Stimulated activated CD4-positive, alpha-beta T cell treated with anti-CD3 and anti-CD28 coated beads, Interleukin-2, amount 100 ng/mL, for 48 hours (primary cell): ENCODE measurements at places on chromosomes 3 and 15.

DNA sequence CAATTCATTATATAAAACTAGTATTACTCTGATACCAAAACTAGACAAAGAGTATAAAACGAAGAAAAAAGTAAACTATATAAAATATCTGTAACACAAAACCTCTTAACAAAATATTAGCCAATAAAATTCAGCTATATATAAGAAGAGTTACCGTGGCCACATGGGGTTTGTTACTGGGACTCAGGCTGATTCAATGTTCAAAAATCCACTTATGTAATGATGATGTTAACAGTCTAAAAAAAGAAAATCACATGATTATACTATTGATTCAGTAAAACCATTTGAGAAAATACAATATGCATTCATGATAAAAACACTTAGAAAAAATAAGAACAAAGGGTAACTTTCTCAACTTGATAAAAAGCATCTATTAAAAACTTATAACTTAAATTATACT is 18.3 kb downstream of the P2RY1 start:
- no peak for DNase-seq

DNA sequence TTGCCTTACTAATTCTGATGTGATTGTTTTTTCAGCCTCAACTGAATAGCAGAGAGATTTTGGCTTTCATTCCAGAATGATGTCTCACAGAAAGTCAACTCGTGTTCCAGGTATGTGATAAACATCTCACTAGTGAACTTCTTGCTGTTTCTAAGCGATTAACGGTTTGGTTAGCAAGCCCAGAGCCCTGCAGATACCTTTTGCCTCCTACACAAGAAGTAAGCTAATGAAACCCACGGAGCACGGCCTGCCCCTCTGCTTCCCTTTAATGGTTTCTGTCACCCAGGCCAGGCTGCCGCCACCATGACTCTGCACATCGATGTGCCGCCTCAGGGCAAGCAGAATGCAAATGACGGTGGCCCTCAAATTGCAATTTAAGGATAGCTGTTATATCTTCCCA is 155.9 kb upstream of the ICE2 start:
- DNase-seq: no peak

DNA sequence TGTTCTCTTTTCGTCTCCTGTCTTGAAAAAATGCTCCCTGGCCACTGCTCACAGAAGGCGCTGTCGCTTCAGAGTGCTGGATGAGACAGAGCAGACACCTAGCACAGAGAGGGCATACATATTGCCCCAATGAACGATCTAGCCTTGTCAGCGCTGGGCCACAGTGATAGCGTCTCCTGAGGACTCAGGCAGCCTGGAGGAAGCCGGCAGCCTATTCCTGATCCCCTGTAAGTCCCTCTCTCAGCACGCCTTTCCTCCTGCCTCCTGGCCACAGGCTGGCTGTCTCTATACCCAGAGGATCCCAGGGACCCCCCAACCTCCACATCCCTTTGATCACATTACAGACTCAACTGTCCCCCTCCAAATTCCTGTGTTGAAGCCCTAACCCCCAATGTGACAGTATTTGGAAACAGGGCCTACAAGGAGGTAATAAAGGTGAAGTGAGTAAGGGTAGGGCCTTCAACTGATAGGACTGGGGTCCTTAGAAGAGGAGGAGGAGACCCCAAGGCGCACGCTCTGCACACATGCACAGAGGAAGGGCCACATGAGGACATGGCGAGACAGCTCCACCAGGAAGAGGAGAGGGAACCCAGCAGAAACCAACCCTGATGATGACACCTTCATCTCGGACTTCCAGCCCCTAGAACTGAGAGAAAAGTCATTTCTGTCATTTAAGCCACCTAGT is 7.5 kb downstream of the PLA2G4F start:
- no peak for DNase-seq

- DNase-seq: no peak
These were observed 45.8 kb upstream of the NTRK3 start for GRCh38 chr15:88302373-88302772.

DNA sequence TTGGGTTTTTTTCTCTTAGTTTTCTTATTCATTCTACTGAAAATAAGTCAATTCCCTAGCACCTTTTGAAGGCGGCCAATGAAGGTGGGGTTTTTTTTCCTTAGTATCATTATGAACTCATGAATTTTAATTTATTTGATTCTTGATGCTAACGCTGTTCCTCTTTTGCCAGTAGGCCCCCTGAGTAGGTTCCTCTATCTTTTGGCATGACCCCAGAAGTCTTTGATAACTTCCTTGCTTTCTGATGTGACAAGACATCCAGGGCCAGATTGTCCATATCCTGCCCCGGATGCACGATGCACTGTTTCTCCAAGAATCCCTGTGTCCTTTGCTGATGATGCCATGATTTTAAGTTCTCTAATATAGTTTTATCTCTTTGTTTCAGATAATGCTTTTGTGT is 20.6 kb downstream of the LRRK1 start:
- no peak for DNase-seq

DNA sequence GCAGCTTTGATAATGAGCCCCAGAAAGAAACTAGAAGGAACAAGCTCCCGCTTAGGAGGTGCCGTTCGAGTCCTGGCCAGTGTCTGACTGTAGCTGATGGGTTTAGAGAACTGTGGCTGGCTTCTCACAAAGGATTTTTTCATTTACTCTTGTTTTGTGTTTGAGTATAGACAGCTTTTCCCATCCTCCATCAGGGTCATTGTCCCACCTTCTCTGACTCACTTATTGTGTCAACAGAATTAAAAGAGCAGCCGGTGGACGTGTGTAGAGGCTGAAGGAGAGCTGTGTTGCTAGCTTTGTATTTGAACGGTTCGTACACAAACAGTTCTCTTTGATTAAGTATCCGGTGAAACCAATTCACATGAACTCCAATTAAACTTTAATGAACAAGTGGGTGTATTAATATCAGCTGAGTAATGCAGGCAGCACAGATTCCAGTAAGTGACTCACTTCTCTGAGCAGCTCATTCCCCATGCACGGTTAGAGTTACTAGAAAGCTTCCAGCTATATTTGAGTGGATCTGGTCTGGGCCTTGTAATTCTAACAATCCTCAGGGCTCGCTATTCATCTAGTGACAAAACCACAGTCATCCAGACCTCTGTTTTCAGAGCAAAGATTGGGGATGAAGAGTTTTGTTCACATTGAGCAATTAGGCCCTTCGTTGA is 141.0 kb downstream of the LPP start:
- no peak for DNase-seq

DNA sequence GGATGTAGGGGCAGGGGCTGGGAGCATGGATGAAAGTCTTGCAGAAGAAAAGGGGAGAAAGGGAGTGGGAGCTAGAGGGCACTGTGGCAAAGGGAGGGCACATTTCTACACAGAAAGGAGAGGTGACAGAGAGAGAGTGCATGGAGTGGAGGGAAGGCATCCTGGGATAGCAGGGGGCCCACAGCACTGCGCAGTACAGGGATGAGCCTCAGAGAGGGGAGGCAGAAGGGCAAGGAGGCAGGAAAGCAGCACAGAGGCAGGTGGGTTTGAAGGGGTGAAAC is 5.4 kb downstream of the STOML1 start:
- no peak for DNase-seq

DNA sequence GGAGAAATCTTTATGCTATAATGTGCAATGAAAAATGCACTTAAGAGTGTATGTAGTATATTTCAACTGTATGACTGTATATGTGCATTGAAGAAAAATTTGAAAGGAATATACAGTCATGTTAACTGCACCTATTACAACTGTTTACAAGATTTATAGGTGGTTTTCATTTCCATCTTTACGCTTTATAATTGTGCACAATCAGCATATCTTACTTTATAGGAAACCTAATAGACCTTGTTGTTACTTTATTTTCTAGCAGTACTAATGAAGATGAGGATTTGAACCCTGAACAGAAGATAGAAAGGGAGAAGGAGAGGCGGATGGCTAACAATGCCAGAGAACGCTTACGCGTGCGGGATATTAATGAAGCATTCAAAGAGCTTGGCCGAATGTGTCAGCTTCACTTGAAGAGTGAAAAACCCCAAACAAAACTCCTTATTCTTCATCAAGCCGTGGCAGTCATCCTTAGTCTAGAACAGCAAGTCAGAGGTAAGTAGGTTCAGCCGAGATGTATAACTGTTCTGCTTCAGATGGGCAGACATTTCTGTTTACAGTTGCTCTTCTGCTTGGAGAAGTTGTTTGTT is 103.4 kb upstream of the CGNL1 start:
- no peak for DNase-seq

DNA sequence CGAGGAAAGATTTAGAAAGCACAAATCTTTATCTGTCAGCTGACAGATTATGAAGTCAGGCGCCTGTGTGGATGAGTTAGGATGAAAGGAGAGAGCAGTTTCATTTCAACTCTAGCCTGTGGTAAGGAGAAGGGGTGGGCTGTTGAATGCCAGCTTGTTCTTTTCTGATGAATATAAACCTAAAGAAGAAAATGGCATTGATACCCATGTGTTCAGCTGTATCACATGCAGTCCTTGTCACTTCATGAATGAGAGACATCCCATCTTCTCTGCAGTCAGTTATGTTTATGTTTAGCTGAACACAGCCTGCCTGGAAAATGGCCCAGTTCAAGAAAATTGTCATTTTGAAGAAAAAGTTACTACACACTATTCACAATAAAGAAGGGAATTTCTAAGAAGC is 345.7 kb upstream of the RBMS3 start:
- no peak for DNase-seq

DNA sequence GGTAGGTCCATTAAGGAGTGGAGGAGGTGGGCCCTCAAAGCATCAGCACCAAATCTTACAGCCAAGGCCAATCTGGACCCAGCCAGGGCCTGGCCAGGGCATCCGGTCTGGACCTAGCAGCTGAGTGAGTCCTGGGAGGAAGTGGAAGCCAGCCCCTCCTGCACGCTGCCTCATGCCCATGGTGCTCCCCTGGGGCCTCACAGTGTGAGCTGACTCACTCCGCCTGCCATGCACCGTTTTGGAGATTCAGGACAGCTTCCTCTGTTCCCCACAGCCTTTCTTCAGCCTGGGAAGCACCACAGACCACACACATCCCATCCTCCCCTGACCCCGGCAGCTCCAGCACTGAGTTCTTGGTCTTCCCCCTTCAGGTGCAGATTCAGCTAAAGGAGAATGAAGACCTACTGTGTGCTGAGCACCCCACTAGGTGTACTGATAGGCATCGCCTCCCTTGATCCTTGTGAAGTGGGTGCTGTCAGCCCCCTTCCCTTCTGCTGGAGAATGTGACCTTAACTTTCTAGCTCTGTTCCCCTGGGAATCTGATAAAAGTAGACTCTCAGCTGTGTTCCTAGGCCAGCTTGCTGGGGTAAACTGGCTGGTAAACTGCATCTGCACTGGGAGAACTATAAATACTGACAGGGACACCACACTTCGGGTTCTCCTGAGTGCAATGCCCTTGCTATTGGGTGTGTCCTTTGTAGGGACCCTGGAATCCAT is 36.8 kb upstream of the SEC13 start:
- DNase-seq: no peak

- DNase-seq: no peak
These were observed 52.1 kb downstream of the LRTM1 start for GRCh38 chr3:54875596-54876268.

DNA sequence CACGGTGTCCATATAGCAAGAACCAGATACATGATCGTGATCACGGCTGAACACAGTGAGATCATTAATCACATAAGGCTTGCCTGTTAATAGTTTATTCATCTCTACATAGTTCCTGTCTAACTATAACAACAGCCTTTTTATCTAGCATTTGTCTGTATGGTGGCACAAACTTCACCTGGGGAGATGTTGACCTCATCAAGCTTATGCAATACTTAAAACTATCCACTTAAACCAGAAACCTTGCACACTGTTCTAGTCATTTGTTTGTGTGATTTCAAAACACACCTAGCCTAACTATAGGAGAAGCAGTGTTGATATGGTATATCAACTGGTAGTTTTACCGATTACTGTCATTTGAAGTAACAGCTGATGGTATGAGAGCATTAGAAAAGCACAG is 124.8 kb downstream of the VPS13C start:
- DNase-seq: no peak

DNA sequence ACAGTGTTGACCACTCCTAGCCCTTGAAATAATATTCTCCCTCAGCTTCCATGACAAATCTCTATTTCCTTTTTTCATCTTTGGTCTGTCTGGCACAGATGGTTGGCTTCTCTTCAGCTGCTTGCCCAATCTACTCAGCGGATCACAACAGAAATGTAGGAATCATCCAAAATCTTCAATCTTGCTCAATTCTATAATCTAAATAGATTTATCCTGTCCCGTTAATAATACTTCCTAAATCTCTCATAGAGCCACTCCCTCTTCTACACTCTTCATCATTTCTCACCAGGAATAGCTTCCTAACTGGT is 3.8 kb downstream of the PEAK1 start:
- no peak for DNase-seq

GRCh38 chr3:39171860-39172259 is 18.5 kb upstream of the CSRNP1 start:
- no peak for DNase-seq

GRCh38 chr3:141523615-141524375 is 37.0 kb downstream of the RASA2 start:
- no peak for DNase-seq

GRCh38 chr3:73437828-73438227 is 186.9 kb downstream of the PDZRN3 start:
- no peak for DNase-seq

DNA sequence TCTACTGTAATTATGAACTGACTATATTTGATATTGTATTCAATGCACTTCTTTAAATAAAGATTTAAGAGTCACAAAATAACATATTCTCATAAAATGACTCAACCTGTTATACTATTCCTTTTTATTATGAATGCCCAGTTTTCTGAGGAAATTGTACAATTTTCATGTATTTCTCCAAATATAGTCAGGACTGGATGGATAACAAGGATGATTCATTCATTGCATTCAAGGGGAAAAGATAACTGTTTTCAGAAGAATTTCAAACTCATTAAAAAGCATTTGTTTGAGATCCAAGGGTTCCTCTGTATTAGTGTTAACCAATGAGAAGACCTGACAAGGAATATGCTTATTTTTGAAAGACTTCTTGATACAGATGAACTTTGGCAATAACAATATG is 163.7 kb downstream of the MEIS2 start:
- no peak for DNase-seq

GRCh38 chr3:31659246-31659645 is 126.5 kb downstream of the STT3B start:
- no peak for DNase-seq

DNA sequence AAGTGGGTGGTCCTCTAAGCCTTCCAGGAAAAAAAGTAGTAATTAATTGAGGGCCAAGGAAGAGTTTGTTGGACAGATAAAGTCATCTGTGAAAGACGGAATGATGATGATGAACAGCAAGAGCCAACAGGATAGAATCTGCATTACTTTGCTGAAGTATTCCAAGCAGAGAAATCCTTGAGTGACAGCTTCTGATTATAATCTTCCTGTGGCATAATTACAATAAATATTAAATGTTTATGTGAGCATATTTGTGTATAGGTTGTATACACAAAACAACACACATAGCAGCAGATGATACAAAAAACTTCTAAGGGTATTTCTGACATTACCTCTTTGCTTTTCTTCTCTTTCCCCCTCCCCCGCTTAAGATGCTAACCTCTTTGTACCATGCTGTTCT is 147.6 kb downstream of the SPATA16 start:
- no peak for DNase-seq
